ENCODE measurements at places on chromosomes 5 and 9.
A peak's percentile ranks its signal among the peaks of the same experiment; 100 is the strongest.

DNA sequence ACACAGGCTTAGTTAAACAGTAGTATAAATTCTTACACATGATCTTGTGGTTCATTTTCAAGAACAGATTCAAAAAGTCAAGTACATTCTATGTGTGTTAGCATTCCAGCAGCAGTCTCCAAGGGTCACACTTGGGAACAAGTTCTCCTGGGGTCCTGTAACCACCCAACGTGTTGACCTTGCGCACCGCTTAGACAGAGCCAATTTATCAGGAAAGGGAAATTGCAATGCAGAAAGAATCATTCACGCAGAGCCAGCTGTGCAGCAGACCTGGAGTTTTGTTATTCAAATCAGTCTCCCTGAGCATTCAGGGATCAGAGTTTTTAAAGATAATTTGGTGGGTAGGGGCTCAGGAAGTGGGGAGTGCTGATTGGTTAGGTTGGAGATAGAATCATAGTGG is 8.5 kb upstream of the RXFP3 start:
- no peak for DNase-seq

DNA sequence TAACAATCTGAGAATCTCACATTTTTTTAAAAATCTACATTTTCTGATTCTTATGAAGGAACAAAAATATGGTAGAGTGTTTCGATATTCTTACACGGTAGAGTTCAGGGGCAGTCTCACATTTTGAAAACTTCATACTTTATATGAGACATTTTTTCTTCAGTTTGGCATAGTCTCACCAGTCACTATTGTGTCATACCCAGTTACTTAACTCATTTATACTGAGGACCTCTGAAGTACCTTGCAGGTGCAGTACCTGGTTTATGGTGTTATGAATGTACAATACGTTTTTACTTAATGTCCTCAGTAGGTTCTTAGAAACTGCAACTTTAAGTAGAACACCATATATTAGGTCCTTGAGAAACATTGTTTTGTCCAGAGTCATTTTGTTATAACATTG is 196.6 kb downstream of the SGCD start:
- no peak for DNase-seq

- DNase-seq, result no peak
Observed at GRCh38 chr9:111036946-111037345, 1.3 kb downstream of the LPAR1 start.

- DNase-seq, result no peak
Observed at GRCh38 chr5:39466846-39467245, 42.1 kb upstream of the DAB2 start.

- DNase-seq, result no peak
Observed at GRCh38 chr5:109196087-109196822, 213.5 kb downstream of the PJA2 start.

DNA sequence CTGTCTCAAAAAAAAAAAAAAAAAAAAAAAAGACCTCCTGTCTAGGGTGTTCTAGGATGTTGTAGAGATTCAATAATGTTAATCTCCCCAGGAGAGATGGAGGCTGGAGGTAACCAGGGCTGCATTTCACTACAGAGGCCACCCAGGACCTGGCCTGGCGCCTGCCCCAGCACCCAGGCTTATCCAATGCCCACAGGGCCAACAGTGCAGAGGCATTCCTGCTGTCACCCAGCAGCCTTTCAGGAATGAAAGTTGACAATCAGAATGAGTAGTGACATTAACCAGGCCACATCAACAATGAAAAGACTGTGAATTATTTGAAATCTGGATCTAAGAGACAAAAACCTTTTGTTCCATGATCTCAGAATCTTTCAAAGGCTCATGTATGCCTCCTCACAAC is 36.2 kb upstream of the GABRP start:
- no peak for DNase-seq

- no peak for DNase-seq
Observed at GRCh38 chr5:27318701-27319100, 280.3 kb upstream of the CDH9 start.

- DNase-seq, result no peak
Observed at GRCh38 chr9:133140174-133140505, 19.1 kb upstream of the RALGDS start.

DNA sequence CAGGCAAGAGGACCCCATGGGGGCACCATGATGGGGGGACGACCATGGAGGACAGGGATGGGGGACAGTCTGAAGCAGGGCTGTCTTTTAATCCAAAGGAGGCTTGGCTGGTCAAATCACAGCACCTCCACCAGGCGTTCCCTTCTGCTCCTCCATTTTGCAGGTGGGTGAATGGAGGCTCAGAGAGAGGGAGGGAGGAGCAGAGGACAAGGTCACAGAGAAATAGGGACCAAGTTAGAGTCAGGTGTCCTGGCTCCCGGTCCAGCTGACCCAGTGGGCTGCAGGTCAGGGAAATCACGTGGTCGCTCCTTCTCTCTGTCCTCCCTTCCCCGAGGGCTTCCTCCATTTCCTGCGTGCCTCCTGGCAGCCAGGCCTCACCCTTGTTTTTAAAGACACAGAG is 156.4 kb upstream of the SMIM23 start:
- no peak for DNase-seq

GRCh38 chr5:17224858-17225511 is 7.6 kb downstream of the BASP1 start:
- no peak for DNase-seq

GRCh38 chr5:121748686-121749085 is 103.0 kb upstream of the FTMT start:
- DNase-seq, result no peak

DNA sequence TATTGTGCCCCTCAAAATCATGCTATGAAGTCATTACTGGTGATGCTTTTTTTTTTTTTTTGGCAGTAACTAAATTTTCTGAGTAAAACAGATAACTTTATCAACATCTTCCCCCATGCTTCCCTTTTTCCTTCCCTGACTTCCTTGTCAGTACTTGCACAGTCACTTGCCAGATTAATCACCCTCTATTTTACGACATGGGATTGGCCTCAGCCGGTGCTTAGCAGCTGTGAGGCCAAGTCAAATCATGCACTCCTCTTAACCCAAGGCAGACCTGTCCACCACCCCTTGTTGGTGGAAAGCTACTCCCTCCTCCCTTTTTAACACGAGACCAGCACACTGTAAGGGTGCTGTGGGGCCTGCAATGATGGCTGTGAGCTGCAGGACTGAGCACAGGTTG is 118.0 kb upstream of the OTULINL start:
- DNase-seq, result no peak

- DNase-seq, result no peak
Observed at GRCh38 chr5:177330991-177331842, 19.5 kb upstream of the MXD3 start.

- no peak for DNase-seq
Observed at GRCh38 chr5:168132241-168132641, 159.2 kb upstream of the WWC1 start.

GRCh38 chr9:16304301-16304700 is 566.2 kb downstream of the BNC2 start:
- DNase-seq, result no peak

GRCh38 chr9:93207860-93208734 is 24.2 kb downstream of the WNK2 start:
- DNase-seq, result no peak

DNA sequence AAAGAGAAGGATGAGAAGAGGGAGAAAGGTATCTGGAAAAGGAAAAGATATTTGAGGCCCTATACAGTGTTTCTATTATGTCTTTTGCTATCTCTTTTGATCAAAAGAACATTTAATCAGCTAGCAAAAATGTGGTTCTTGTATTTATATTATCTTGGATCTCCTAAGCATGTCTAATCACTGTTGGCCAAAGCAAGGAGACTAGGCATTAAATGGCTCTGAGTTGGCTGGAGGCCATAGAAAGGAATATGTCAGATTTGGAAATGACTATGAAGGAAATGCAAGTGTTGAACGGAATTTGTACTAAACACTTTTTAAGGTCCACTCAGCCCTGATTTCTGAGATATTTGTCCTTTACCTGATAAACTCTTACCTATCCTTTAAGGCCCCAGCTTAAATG is 22.4 kb upstream of the THG1L start:
- DNase-seq, result no peak

GRCh38 chr5:77326986-77327734 is 116.7 kb downstream of the PDE8B start:
- DNase-seq, result no peak

DNA sequence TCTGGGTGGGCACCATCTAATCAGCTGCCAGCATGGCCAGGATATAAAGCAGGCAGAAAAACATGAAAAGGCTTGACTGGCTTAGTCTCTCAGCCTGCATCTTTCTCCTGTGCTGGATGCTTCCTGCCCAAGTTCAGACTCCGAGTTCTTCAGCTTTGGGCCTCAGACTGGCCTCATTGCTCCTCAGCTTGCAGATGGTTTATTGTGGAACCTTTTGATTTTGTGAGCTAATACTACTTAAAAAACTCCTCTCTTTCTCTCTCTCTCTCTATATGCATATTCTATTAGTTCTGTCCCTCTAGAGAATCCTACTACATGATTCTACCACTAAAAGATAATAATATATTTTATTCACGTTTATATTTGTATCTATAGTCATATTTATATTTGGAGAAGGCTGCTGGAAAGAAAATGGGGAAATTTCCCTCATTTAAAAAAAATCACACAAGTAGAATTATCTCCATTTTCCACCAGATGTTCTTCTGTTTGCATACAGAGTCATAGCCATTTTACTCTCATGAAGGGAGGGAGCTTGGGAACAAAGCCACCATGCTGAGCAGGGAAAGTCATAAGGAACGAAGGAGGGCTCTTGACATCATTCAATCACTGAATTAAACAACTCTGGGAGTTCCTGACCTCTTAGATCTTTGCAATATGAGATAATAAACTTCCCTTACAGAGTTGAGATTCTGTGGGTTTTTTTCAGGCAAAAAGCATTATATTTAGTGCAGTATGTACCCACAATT is 1137.4 kb upstream of the CDH18 start:
- DNase-seq, result no peak

DNA sequence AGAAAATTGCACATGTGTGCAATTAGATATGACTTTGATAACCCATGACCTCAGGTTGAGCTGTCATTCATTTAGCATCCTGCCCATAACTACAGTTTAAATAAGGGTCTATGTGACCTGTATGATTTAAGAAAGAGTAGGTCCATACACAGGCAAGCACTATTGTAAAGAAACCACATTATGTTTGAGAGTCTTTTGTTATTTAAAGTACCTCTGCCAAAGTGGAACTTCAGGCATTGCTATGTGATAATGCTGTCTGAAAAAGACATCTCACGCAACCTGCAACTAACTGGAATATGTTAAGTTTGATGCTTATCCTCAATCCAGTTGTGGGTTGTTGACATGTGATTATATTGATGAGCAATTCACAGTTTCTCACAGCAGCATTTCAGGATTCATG is 317.0 kb downstream of the TMEM161B start:
- DNase-seq, result no peak

DNA sequence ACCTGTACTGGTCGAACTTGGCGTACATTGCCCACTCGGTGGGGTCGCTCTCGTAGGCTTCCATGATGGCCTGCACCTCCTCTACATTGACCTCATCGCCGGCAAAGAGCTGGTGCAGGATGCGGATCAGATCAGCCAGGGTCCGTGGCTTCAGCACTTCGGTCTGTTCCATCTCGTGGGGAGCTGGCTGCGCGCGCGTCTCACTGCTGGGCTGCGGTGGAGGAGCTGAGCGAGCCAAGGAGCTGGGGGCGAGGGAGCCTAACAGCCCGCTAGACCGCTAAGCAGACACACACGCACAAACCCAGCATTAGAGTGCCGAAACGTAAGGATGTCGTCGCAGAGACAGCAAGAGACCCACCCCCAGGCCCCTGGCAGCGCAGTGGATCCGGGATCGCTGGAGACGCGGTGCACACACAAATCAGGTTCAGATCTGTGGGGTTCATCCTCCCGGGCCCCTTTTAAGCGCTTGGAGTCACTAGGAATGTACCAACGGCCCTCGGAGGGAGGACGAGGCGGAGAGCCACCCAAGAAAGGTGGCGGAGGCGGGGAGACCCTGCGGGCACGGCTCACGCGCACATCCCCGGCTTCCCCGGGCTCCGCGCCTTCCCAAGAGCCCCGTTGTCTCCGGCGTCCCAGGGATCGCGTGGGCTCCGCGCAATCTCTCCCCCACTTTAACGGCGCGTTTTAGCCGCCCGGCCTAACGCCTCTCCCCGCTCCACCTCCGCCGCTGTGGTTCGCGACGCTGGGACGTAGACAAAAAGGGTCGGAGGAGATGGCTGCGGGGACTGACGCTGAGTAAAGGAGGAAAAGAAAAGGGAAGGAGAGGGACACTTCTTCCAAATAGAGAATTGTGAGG is at the start of gene CDO1:
TSS of gene CDO1 (minus strand) at position 434 of the 856 bp plus-strand sequence. CDS start at position 172, 262 bp downstream.
- peak; percentile 59 for DNase-seq

- no peak for DNase-seq
Observed at GRCh38 chr5:172579403-172579990, 61.6 kb upstream of the NEURL1B start.

- DNase-seq, result no peak
Observed at GRCh38 chr9:68462105-68462775, 78.4 kb downstream of the TMEM252 start.

GRCh38 chr5:88226881-88227450 is 41.7 kb downstream of the TMEM161B start:
- DNase-seq, result no peak

DNA sequence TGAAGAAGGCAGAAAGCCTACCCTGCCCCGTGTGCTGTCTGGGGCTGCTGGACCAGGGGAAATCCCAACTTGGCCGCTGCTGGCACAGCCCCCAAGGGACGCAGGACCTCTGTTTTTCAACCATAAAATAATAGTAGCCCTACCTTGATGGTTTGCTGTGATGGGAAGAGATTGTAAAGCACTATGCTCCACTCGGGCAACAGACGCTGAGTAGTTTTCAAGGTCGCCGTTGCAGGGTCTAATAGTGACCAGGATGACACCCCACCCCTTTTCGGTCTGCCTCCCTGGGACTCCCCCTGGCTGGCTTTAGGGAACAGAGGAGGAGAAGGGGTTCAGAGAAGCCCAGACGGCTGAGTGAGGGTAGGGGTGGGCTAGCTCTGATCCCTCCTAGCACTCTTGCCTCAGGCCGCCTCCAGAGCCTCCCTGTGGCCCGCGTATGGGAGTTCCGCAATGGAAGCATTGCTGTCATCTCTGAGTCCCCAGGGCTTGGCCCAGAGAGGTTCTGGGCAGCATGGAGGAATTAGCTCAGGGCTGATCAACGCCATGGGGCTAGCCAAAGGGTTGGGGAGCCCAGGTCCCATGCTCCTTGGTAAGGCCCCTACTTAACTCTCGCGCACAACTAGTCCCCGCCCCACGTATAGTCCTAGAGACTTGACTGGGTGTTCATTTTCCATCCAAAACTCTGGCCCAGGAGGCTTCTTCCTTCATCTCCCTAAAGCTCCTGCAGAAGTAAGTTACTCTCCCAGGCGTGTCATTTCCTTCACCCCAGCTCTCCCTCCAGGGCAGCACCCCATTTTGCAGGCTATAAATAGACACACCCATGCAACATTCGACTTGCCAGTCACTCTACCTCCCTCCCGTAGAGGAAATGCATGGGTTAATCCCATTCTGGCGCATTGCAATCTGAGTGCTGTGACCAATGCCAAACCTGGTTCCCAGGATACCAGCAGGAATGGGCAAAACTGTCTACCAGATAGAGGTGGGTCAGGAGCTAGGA is 1.1 kb upstream of the IRF1 start:
- no peak for DNase-seq
